A549 treated with GW870086 at 1 μM for 4 hours (cell line): ENCODE measurements at places on chromosomes 5 and 9. TPM values are rescaled to one million over a fixed set of nuclear protein-coding genes. Genes with fewer than 3 reads are reported as not detected.

Gene PITX1
- total RNA-seq: 19.2 to 31.0 TPM (median 28.5 TPM) in 5 replicates

Gene SH3RF2
- 2.5 to 3.8 TPM (median 3.6 TPM) in 5 replicates for total RNA-seq

Gene UBE2D2
- total RNA-seq: 105 to 180 TPM (median 173 TPM) in 5 replicates

Gene TLE4
- total RNA-seq: 9.7 to 12.7 TPM (median 11.6 TPM) in 5 replicates

Gene PRDM9
- total RNA-seq: not detected in 5 replicates

Gene PCDHGB3
- total RNA-seq: 0.16 to 0.31 TPM (median 0.22 TPM) in 5 replicates

Gene GARIN3
- total RNA-seq: not detected in 5 replicates

Gene SLC1A3
- total RNA-seq: 0.07 to 0.09 TPM in 2 of 5 replicates, not detected in the others
